ENCODE measurements at places on chromosomes 3 and 15.

- no peak for DNase-seq
Observed at GRCh38 chr3:158102242-158103080, 3.8 kb downstream of the SHOX2 start.

- DNase-seq: no peak
Observed at GRCh38 chr3:117297541-117297940, 588.0 kb downstream of the TUSC7 start.

GRCh38 chr3:195407531-195408409 is 35.0 kb downstream of the ACAP2 start:
- no peak for DNase-seq

GRCh38 chr3:32973982-32974381 is 22.5 kb downstream of the CCR4 start:
- no peak for DNase-seq

DNA sequence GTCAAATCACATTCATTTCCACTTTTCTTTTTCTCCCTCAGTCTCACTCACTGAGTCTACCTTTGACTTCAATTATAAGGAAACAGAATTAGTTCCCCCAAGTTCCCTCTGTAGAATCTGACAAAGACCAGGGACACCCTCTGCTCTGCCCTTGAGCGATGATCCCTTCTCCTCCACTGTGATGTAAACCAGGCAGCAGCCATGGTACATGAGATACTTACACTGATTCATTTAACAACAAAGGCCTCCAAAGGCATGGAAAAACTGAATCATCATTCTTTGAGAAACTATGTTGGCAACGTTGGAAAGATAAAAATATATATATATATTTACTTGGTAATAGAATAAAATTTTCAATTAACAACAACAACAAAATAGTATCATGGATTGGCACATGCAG is 84.1 kb downstream of the P3H2 start:
- no peak for DNase-seq

- DNase-seq: no peak
Observed at GRCh38 chr3:89373434-89373833, 266.0 kb downstream of the EPHA3 start.

- no peak for DNase-seq
Observed at GRCh38 chr3:11005686-11006256, 13.2 kb downstream of the SLC6A1 start.

GRCh38 chr3:194606941-194607340 is 26.3 kb downstream of the TMEM44 start:
- DNase-seq: no peak

- no peak for DNase-seq
Observed at GRCh38 chr3:129605922-129606635, 397 bp downstream of the PLXND1 start.

DNA sequence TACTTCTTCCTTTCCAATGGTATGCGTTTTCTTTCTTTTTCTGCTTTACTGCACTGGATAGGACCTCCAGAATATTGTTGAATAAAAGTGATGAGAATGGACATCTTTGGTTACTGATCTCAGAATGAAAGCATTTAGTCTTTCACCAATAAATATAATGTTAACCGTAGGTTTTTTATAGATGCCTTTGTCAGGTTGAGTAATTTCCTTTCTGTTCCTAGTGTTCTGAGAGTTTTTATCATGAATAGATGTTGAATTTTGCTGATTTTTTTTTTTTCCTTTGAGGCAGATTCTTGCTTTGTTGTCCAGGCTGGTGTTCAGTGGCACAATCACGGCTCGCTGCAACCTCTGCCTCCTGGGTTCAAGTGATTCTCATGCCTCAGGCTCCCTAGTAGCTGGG is 158.4 kb downstream of the KLHL25 start:
- no peak for DNase-seq

GRCh38 chr15:72538931-72539330 is 64.8 kb downstream of the ARIH1 start:
- no peak for DNase-seq

GRCh38 chr15:76939715-76940114 is 8.2 kb downstream of the RCN2 start:
- DNase-seq: no peak

DNA sequence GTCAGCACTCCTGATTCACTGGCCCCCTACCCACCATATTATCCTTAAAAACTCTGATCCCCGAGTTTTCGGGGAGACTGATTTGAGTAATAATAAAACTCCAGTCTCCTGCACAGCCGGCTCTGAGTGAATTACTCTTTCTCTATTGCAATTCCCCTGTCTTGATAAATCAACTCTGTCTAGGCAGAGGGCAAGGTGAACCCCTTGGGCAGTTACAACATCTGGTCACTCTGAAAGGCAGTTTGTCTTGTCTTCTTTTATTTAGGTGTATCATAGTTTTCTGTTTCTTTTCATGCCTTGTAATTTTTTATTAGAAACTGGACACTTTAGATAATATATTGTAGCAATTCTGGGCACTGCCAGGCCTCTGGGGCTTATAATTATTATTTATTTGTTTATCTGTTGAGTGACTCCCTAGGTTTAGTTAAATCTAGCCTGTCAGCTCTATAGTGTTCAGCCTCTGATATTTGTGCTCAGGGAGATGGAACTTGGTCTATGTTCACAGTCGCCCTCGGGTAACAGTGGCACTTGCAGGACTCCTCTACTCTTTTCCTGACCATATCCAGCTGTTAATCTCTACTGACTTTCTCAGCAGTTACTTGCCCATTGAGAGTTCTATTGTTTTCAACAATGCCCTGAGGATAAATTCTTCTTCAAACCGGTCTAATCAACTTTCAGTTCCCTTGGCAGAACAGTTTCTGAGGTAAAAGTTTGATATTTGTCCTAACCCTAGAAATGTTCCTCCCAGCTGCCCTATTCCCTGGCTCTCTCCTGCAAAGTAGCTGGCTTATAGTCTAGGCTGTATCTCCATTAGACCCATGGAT is 15.5 kb upstream of the PLAAT1 start:
- no peak for DNase-seq

- DNase-seq: no peak
Observed at GRCh38 chr3:123713211-123713610, 128.4 kb upstream of the HACD2 start.

DNA sequence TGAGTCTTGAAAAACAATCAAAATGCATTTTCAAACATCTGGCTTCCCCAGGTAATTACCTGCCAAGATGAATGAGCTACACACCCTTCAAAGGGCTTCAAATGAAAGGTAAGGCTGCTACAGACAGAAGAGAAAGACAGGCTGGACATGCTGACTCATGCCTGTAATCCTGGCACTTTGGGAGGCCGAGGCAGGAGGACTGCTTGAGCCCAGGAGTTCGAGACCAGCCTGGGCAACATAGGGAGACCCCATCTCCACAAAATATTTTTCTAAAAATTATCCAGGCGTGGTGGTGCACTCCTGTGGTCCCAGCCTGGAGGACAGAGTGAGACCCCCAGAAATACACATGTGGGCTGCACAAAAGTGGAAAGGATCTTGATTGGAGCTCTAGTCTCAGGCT is 14.5 kb upstream of the ZFYVE19 start:
- DNase-seq: peak; percentile 5

- no peak for DNase-seq
Observed at GRCh38 chr3:100789579-100789978, 80.3 kb downstream of the TFG start.

DNA sequence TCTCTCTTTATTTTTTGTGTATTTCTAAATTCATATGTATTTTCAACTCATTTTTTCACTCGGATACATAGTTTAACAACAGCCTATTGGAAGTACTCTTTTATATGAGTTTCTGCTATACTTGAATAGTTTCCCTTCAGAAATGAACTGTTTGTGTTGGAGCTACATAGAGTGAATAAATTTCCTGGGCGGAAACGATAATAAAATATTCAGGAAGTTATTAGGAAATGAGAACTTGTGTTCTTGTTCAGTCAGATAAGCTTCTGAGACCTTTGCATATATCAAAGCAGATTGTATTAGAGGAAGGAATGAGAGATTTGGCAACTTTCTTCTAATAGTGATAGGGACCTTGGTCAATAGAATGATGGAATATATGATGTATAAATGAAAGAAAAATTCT is 27.3 kb downstream of the NEO1 start:
- no peak for DNase-seq

- peak; percentile 57 for DNase-seq
Observed at GRCh38 chr3:149971403-149972075, 844 bp upstream of the PFN2 start.

GRCh38 chr3:68614087-68614486 is 318.3 kb downstream of the TAFA4 start:
- DNase-seq: no peak

GRCh38 chr3:105399062-105399461 is 32.4 kb downstream of the ALCAM start:
- DNase-seq: no peak

GRCh38 chr3:144189044-144189443 is 217.4 kb downstream of the DIPK2A start:
- no peak for DNase-seq

DNA sequence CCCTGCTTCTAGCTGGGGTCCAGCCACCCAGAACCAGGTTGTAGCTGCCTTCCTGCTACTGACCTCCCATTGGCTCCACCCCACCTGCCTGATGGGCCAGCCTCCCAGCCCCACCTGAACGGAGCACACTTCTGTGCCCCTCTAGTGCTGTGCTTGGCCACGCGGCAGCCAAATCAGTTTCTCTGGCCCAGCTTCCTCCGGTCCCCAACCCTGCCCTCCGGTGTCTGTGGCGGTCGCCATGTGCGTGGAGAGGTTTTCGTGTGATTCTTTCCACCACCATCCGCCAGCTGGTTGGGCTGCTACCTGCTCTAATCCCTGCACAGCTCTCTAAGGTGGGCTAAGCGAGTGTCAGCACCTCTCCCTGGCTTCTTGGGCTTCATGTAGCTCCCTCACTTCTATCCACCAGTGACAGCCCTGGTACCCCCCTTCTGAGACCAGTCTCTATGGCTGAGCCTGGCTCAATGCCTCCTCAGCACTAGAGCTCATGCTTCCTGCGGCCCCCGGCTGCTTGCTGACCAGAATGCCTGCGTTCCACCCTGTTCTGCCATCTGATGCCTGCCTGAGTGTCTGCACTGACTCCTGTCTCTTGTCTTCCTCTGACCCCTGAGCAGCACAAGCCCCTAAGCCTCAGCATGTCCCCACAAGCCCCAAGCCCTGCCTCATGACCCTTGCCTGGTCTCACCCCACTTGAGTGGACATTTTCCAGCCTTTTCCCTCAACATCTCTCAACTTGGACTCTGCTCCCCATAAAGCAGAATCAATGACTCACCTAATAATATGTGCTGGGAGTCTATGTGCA is 23.2 kb upstream of the MAGEF1 start:
- DNase-seq: no peak

DNA sequence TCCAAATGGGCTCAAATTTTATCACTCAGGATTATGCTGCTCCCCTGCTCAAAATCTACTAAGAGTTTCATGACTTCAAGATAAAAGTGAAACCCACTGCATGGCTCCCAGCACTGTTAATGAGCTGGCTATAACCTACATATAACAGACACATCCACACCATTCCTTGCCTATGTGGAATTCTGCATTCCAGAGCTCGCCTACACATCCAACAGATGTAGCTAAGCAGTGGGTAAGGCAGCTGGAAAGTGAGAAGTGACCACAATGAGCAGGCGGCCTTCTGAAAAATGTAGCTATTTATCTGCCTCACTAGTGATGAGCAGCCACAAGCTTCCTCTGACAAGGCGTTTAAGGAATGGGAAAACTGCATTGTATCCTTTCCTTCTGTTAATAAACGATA is 92.0 kb upstream of the TRIM42 start:
- DNase-seq: no peak

DNA sequence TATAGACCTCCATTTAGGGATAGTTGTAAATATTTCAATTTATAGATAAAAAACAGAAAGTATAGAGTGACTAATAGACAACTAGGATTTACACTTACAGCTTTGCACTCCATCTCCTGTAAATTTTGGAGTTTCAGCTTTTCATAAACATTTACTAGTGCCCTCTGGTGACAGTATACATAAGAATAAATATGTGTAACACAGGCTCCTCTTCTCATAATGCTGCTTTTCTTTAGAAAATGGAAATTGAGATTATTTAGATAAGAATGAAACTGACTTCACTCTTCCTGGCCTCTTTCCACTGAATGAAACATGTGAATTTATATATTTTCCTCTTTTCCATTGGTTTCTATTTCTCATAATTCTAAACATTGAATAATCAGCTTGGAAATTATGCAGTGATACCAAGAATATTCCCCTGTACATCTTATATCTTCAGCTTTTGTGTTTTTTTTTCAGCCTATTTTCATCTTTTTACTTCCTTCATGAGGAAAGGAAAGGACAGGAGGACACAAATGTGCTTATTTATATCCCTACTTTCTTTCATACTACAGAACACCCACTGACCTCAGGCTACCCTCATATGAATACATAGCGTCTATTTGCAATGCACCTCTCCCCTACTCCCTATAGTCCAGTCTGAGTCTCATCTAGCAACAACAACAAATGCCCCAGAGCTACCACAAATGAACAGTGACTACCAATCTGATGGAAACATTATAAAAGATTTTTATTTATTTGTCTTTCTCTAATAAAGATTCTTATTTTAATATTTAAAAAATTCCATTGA is 103.1 kb upstream of the CCDC39 start:
- DNase-seq: no peak

DNA sequence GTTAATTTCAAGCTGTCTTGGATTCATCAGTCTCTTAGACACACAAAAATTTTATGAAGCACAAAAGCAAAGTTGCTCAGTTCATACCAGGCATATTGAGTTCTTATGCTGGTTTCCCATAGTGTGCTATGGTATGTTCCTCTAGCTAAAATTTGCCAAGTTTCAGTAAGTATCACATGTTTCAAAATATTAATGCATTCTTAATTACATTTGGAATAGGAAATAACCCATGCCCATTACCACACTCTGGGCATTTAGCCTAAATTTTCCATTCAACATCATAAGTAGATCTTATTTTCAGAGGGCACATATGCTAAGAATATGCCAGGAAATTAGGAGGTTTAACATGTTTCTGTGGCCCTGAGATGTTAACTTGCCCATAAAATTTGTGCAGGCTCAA is 289.9 kb downstream of the SHOX2 start:
- DNase-seq: no peak

DNA sequence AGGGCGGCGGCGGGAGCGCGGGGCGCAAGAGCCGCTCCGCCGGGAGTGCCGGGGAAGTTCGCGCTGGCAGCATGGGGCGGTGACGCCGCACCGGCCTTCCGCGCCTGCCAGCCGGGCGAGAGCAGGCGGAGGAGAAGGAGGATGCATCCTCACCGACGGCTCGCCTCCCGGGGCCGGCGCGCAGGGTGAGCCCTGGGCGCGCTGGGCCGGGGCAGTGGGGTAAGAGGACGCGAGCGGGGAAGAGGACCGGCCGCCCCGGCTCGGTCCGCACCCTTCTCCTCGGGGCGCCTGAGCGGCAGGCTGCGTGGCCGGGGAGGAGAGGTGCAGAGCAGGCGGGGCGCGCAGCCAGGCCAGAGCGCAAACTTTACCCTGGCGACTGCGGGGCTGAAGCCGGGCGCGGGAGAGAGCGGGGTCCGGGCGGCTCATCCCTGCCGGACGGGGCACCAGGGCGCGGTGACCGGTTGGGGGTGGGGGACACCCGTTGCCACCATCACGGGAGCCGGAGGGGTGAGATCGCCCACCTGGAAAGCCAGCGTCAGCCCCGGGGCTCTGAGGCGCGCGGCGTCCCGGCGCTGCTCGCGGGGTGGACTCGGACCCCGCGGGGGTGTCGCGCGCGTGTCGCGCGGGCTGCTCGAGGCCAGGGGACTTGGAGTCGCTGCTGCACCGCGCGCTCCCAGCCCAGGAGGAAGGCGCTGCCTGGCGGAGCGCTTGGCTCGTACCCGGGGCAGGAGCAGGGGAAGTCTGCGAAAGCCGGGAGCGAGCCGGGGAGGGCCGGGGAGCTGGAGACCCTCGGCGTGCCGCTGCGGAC is 542 bp downstream of the GABRA5 start:
- DNase-seq: no peak

Measured in right lobe of liver (tissue), 6 donors.